ENCODE measurements at places on chromosomes 3 and 15.

DNA sequence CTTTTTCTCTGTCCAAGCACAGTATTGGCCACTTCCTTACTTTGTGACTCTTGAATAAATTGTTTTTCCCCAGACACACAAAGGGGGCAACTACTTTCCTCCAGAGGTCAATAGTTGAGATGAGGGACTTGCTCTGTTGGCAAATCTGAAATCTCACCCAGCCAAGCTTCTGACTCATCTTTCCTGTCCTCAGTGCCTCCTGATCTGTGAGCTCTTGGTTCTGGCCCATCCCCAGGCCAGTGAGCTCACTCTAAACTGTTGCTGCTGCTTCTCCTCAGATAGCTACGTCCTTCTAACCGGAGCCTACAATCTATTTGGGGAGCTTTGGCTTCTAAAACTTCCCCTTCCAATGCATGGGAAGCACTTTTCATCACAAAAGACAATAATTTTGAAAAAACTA lies 50.0 kb upstream of the NMD3 start:
- peak; percentile 70 for DNase-seq

- peak; percentile 22 for DNase-seq
These were observed 29.1 kb downstream of the CRYGS start for GRCh38 chr3:186515125-186515524.

DNA sequence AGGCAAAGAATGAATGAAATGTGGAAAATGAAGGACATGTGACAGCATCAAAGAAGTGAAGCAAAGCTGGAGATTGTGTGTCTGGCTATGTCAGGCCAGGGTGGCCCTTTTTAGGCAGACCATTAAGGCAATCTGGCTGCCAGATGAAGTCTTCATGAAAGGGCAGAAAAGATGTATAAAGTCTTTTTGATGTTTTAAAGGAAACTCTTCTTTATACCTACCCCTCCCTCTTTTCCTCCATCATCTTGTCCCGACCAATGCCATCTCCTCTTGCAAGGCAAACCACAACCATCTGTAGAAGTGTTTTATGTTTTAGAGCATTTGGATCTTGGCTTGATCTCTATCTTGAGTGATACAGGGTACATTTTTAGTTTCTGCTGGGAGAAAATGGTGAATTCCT lies 259.2 kb downstream of the LSAMP start:
- DNase-seq = no peak

DNA sequence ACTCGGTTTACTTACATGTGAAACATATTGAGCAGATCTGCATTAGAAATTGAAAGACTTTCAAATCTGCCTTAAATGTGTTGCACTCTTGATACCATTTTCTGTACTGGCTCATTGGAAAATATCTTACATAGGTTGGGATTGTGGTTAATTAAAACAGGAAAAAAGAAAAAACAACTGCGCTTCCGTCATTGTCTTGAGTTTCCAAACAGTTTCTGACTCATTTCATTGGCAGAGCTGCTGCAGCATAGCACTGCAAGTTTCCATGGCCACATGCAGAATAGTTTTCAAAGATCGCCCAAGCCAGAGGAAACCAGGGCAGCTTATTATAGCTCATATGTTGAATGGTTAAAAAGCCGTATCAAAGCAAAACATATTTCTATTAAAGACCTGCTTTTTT lies 446.6 kb upstream of the BCHE start:
- no peak for DNase-seq

GRCh38 chr3:18445401-18446148 lies 20.4 kb upstream of the SATB1 start:
- peak; percentile 65 for DNase-seq
